ENCODE measurements at places on chromosomes 16 and 17. TPM values are rescaled to one million over a fixed set of nuclear protein-coding genes. Genes with fewer than 3 reads are reported as not detected.

INO80E gene
- polyA plus RNA-seq, result 7.3 TPM

GRCh38 chr16:11996433-11997330 lies 20.1 kb downstream of the SNX29 start:
- DNase-seq, result no peak

KIF2B gene
- polyA plus RNA-seq, result not detected

MYH2 gene
- not detected for polyA plus RNA-seq

CEP20 gene
- 27.9 TPM for polyA plus RNA-seq

KRTAP4-9 gene
- not detected for polyA plus RNA-seq

TEDC2 gene
- not detected for polyA plus RNA-seq
